ENCODE measurements at places on chromosomes 11 and 22.
A peak's percentile ranks its signal among the peaks of the same experiment; 100 is the strongest.

- DNase-seq: no peak
Observed at GRCh38 chr11:12356944-12357655, 20.3 kb upstream of the PARVA start.

DNA sequence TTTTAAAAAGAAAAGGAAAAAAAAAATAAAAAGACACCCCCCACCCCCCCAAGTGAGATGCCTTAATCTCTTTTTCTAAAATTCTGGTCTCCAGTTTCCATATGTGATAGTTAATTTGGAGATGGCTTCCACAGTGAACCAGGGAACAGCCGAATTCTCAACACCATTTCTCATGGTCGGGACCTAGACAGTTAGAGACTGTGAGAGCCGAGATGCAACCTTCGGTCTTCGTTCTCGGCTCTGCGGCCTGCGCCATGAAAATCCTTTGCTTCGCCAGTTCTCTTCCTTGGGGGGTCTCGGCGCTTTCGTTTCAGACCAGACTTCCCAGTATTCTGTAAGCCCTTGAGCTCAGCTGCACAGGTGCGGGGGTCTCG lies 723 bp downstream of the CACNG2 start:
- DNase-seq: no peak

- DNase-seq: no peak
Observed at GRCh38 chr11:115606498-115607220, 102.4 kb upstream of the CADM1 start.

DNA sequence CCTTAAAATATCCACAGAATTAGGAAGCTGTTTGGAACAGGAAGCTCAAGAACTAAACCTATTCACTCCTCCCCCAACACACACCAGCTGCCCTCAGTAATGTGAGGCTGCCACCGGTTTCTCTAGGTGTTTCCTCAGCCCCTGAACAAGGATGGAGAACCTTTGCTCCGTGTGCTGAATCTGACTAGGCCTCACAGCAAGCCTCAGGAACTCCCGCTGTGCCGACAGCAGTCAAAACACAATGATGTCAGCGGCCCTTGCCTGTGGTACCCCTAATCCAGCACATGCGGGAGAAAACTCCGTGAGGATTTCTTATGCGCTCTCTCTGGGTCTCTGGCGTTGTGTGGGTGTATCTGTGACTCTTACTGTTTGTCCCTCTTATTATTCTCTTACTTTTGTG lies 153.3 kb downstream of the EFCAB6 start:
- no peak for DNase-seq

GRCh38 chr11:65884716-65885092 lies 3.6 kb downstream of the FIBP start:
- DNase-seq: peak; percentile 73

GRCh38 chr22:49608660-49609059 lies 219.0 kb downstream of the BRD1 start:
- no peak for DNase-seq

DNA sequence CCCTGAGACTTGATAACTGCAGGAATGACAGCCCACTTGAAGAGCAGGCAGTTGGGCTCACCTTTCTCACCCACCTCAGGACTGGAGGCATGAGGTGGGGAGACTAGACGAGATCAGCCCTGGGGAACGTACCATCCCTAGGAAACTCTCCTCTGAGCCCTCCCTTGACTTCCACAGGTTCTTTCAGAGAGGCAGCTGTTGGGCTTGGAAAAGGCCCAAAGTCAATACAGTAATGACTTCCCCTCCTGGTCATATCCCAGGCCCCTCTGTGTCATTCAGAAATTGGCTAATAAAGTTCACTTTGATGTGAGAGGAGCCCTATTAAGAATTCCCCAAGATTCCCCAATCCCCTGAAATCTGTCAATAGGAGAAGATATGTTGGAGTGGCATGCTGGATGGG lies 5.8 kb upstream of the NECTIN1 start:
- DNase-seq: no peak

GRCh38 chr22:33656808-33657628 lies 263.3 kb downstream of the LARGE1 start:
- DNase-seq: peak; percentile 14

- DNase-seq: no peak
Observed at GRCh38 chr11:36412781-36413383, 97.2 kb downstream of the TRAF6 start.

- DNase-seq: no peak
Observed at GRCh38 chr22:50698546-50698945, 25.9 kb downstream of the SHANK3 start.

GRCh38 chr11:47258317-47258902 lies 614 bp downstream of the NR1H3 start:
- DNase-seq: no peak

- no peak for DNase-seq
Observed at GRCh38 chr11:119673052-119673758, 55.8 kb downstream of the NECTIN1 start.

DNA sequence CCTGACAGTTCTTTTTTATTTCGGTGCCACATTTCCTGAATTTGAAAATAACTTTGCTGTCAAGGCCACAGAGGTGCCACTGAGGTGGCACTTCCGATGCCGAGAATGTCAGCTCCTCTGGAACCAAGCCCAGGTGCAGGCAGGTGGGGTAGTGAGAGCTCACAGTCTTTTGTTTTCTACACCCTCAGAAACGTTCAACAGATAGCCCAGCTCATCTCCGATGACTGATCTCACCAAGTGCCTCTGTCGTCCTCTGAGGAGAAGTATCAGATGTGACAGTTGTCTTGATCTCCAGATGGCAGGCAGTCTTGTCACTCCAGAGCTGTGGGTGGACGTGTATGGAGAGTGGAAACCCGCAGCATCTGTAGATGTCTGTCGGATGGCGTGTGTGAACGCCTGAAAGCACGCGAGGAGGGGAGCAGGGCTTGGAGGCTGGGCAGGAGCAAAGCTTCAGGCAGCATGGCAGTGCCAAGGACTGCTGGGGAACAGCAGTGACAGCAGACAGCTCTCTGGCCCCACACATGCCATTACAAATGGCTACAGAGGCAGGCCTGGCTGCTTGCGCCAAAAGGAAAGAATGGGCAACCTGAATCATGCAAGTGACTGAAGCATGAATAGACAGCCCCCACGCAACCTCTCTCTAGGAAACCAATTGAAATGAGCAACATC lies 877.0 kb downstream of the OPCML start:
- DNase-seq: no peak

GRCh38 chr11:8062781-8063257 lies 18.2 kb upstream of the TUB start:
- DNase-seq: no peak

DNA sequence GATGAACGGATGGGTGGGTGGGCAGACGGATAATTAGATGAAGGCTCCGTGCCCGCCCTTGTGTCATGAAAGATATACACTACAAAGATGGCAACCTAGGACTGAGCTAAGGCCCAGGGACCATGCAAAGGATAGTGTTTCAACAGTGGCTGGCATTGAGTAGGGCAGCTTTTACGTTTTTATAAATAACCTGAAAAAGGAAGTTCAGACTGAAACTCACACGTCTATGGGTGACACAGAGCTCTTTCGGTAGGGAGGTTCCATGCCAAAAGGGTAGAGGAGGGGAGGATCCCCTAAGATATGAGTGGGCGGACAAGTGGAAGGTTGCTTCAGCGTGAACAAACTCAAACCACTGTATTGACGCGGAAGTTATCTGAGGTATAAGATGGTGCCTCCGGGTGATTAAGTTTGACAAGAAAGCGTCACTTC lies 90.5 kb downstream of the UBASH3B start:
- no peak for DNase-seq

DNA sequence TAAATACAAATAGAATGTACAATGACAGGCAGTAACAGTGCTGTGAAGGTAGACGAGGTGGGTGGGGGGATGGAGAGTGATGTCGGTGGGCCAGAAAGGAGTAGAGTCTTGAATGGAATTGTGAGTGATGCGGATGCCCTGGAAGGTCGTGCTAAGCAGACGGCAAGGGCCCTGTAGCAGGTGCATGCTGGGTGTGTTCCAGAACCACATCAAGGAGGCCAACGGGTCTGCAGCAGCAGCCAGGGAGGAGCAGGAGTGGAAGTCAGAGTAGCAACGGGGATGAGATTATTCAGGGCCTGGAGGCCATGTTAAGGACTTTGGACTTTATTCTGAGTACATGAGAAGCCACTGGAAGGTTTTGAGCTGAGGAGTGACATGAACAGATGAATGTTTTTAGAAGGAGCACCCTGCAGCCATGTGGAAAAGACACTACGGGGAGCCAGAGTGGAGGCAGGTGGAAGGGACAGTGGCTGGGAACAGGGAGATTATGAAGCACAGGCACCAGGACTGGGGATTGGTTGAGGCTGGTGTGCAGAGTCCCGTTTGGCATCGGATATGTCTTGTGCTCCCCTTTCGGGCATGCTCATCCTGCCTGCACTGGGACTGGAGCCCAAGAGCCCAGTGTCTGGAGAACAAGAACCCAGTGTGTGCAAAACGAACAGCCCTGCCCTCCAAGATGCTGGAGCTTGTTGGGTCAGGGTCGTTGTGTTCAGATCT lies 74.1 kb downstream of the COMMD9 start:
- no peak for DNase-seq

DNA sequence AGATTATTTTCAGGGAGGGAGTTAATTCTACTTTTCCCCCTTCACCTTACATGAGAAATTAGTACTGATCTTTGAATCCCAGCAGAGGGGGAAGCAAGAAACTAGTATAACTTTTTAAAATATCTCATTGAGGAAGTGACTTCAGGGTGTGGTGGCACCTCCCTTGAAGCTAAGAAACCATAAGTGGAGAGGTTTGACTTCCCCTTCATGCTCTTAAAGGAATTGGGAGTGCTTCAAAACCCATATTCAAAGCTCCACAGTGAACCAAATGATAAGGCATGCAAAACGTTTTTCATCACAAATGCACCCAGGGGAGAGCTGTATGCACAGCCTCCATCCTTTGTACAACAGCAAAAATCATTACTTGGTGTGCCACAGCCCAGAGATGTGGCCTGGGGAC lies 540 bp downstream of the MS4A14 start:
- DNase-seq: no peak

- DNase-seq: peak; percentile 53
Observed at GRCh38 chr22:26722159-26722558, 64.8 kb downstream of the MIAT start.

DNA sequence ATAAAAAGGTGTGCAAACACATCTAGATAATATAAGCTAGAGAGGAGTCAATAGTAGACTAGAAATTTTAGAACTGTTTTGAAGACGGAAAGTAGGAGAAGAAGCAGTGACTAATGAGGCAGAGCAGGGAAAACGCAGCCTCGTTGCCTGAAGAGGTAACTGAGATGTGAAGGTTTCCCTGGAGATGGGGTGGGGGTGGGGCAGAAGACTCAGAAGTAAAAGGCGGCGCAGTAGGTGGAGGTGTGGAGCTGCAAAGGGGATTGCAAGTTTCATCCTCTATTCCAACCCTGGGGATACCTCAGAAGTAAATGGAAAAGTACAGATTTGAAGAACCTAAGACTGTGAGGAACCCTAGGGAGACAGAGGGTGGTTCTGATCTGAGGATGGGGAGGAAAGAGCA lies 109.5 kb downstream of the TMPRSS5 start:
- DNase-seq: no peak

- no peak for DNase-seq
Observed at GRCh38 chr11:4065601-4066377, 28.8 kb upstream of the RRM1 start.

DNA sequence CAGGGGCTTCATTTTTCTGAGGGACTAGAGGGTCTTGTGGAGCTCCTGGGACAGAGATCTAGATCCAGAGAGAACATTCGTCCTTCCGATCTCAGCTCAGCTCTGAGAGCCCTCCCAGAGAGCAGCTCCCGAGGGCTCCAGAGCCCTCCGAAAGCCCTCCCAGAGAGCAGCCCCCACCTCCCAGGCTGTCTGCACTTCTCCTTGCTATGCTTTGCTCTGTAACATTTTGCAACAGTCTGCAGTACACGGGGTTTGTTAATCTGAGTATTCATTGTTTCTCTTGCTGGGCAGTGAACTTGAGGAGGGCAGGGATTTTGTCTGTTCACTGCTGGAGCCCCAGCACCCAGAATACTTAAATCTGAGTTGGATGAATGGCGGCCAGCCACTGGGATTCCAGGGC lies 2.6 kb downstream of the GGA1 start:
- no peak for DNase-seq

DNA sequence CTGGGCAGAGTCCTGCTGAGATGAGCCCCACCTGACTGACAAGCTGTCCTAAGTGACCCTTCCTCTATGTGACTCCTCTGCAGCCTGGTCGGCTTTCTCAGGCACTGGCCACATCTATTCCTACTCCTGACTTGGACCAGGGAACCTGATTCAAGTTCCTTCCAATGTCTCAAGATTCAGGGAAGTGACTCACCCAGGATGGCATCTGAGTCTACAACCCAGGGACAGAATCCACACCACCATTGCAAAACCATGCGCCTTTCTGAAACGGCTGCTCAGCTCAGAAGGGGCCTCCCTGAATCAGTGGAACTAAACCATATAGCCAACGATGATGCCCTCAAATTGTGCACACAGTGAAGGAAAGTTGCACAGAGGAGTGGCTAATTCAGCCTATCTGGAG lies 63.9 kb upstream of the CSNK2A3 start:
- DNase-seq: peak; percentile 79

- DNase-seq: no peak
Observed at GRCh38 chr11:15605094-15605493, 490.4 kb downstream of the INSC start.

- peak; percentile 15 for DNase-seq
Observed at GRCh38 chr11:9060700-9061111, 30.7 kb downstream of the SCUBE2 start.

GRCh38 chr11:62542750-62543567 lies 3.6 kb downstream of the AHNAK start:
- peak; percentile 86 for DNase-seq

GRCh38 chr11:119752946-119753345 lies 23.9 kb upstream of the NECTIN1 start:
- no peak for DNase-seq

- DNase-seq: no peak
Observed at GRCh38 chr11:80553565-80553964, 1112.7 kb upstream of the TENM4 start.

GRCh38 chr11:69071086-69071800 lies 22.5 kb downstream of the TPCN2 start:
- DNase-seq: no peak
